Esophagus squamous epithelium (tissue), 5 donors: ENCODE measurements at places on chromosomes 2 and 18.

DNA sequence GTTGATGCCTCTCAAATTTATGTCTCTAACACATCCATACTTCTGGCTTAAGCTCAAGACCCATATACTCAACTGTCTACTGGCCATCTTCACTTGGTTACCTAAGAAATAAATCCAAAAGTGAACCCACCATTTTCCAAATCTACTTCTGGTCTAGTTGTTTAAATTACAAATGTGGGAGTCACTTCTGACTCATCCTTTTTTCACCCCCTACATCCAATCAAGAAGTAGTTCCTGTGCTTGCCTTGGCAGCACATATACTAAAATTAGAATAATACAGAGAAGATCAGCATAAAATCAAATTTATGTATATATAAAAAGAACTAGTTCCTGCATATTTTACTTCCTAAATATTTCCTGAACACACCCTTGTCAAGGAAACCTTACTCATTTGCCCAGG is 53.6 kb downstream of the STRN start:
- DNase-seq: no peak

GRCh38 chr2:200399636-200400035 is 93.1 kb downstream of the SPATS2L start:
- DNase-seq: no peak

DNA sequence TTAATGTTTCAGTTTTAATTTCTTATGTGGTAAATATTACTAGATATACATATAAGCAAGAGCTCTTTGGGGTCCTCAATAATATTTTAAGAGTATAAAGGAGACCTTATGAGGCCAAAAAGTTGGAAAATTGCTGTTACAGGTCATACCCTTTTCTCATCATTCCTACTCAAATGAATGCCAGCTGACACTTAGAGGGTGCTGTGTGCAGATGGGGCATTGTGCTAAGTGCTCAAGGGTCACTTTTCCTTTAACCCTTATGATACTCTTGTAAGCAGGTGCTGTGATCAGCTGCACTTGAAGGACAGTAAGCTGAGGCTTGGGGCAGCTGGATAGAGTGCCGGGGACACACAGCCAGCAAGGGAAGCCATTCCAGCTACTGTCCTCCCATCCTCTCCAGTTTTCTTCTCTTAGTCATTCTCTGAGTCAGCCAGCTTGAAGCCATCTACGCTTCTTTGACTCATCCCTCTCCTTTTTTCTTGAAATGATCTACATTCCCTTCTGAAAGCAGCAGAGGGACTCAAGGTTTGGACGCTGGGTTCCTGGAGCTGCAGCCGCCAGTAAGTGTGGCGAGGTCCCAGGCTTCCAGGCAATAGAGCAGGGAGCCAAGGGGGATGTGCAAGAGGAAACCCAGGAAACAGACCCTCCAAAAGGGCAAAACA is 42.0 kb upstream of the CREB1 start:
- DNase-seq: no peak

DNA sequence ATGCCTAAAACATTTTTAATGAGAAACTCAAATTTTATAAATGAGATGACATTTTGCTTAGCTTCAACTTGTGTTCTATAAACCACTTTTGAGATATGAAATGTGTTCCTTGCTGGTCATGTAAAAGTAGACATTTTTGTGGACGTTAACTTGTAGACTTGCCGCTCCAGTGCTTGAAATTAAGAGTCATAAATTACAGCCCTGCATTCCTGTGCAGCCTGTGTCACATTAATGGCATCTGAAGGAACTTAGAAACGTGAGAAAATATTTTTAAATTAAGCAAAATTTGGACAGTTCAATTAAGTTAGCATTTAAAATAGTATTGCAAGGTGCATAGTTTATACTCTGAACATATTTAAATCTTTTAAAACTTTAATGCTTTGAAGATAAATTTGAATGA is 98.3 kb upstream of the LDLRAD4 start:
- DNase-seq: no peak

- DNase-seq: no peak
Measured at GRCh38 chr2:126655500-126656430, at the start of gene GYPC. Gene GYPC, plus strand, starts transcription at chr2:126656158. Its CDS starts 106 bp downstream, at chr2:126656264.

GRCh38 chr2:229921101-229921891 is 513 bp downstream of the TRIP12 start:
- peak; percentile 20 for DNase-seq
